CD8-positive, alpha-beta memory T cell (primary cell): ENCODE measurements at places on chromosomes 7 and 10.

GRCh38 chr7:103432712-103433111 is 13.3 kb downstream of the SLC26A5 start:
- DNase-seq: no peak

DNA sequence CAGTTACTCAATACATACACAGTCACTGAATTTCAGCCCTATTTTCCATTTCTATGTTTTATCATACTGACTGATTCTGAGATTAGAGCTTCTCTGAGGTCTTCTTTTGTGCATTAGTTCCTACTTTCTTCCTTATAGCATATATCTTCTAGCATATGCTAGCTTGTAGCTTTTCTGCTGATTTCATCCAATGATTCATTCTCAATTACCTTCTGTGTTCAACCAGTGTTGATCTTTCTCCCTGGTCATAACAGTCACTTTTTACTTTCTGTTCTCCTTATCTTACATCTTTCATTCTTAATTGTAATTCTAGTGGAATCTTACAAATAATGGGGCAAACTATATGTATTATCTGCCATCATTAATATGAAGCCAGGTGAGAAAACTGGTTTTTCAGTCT is 159.5 kb upstream of the HGF start:
- no peak for DNase-seq

GRCh38 chr7:158368449-158368848 is 219.2 kb downstream of the PTPRN2 start:
- no peak for DNase-seq

- DNase-seq: no peak
Observed at GRCh38 chr10:106996510-106996909, 168.0 kb downstream of the SORCS1 start.

- no peak for DNase-seq
Observed at GRCh38 chr7:105963038-105963667, at the start of gene CDHR3. TSS of gene CDHR3 (plus strand) at chr7:105963264. CDS start at chr7:105963319, 55 bp downstream.

DNA sequence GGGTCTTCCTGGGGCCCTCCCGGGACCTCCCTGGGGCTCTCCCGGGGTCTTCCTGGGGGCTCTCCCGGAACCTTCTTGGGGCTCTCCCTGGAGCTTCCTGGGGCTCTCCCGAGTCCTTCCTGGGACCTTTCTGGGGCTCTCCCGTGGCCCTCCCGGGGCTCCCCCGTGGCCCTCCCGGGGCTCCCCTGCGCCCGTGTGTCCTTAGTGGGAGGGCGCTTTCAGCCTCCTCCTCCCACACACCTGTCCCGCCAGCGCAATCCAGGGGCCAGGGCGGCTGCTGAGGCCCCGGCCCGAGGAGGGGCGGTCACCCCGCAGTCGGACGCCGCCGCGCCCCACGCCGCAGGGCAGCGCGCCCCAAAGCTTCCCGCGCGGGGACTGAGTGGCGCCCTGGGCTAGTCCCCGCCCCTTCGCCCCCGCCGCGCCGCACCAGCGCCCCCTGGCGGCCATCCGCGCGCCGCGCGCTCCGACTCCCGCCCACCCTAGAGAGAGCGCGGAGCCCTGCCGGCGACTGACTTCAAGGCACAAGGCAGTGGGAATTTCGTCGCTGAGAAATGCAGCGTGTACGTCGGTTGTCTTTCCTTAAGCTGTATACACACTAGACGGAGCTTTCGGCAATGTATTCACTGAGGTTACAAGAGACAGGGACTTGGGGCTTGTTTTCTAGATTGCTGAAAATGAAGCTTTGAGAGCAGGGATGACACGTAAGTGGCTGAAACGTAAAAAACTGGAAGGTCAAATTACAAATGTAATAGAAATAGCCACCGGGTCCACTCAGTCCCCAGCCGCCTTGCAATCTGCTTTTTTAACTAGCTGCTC is 47.1 kb downstream of the INSIG1 start:
- peak; percentile 75 for DNase-seq

GRCh38 chr7:116784647-116785046 is 77.7 kb upstream of the CAPZA2 start:
- DNase-seq: no peak

DNA sequence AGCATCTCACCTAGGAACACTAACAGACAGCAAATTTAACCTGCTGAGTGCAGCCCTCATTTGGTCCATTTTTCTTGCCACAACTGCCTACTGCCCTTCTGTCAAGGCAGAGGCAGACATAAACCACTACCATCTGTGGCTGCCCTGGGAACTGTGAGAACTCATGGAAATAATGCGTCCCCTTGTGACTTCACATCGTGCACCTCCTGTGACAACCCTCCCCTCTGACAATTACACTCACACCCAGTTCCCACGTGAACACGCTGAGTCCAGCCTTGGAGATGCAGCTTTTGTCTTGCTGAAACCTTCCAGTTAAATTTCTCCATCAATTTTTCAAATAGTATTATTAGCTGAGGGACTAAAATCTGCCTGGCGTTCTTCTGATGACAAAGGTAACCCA is 193.1 kb upstream of the KLF14 start:
- no peak for DNase-seq

GRCh38 chr7:122887198-122887597 is 938 bp upstream of the CADPS2 start:
- DNase-seq: no peak

DNA sequence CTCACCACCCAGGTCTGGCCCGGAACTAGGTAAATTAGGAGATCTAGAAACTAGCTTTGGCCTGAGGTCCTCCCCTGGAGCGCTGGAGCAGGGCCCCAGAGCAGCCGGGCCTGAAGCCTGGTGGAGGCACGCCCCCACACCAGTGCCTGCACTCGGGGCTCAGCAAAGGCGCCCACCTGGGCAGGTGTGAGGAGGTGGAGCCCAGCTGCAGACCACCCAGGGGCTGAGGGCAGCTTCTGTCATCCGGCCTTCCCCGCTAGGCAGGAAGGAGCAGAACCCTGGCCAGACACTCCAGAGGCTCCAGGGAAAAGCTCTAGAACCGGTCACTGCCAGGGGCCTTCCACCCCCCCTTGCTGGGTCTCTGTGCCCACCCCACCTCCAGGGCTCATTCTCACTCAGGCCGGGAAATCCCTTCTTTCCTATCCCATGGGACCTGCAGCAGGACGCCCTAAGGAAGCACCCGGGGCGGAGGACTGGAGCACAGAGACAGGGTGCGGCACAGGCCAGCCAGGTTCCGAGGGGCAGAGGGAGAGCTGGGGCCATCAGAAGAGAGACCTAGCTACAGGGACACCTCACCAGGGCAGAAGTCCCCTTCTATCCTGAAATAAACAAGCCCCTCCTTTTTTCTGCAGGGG is 161.2 kb downstream of the NRF1 start:
- no peak for DNase-seq

DNA sequence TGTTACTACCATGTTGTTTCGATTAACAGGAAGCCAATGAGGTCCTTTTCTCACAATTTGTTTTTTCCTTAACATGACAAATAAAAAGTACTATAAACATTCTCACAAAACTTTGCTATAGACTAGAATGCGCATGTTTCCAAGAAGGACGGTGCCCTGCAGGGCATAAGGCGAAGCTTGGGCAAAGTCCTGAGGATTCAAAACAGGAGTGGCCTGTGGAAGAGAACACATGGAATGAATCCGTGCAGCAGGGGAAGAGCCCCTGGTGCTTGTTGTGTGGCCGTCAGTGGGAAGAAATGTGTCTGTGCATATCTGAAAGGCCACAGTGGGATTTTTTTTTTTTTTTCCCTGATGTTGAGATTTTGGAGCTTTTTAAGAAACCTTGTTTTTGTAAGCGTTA is 67.6 kb downstream of the ITGA8 start:
- DNase-seq: no peak

GRCh38 chr10:125994601-125995000 is 98.2 kb downstream of the FANK1 start:
- no peak for DNase-seq

DNA sequence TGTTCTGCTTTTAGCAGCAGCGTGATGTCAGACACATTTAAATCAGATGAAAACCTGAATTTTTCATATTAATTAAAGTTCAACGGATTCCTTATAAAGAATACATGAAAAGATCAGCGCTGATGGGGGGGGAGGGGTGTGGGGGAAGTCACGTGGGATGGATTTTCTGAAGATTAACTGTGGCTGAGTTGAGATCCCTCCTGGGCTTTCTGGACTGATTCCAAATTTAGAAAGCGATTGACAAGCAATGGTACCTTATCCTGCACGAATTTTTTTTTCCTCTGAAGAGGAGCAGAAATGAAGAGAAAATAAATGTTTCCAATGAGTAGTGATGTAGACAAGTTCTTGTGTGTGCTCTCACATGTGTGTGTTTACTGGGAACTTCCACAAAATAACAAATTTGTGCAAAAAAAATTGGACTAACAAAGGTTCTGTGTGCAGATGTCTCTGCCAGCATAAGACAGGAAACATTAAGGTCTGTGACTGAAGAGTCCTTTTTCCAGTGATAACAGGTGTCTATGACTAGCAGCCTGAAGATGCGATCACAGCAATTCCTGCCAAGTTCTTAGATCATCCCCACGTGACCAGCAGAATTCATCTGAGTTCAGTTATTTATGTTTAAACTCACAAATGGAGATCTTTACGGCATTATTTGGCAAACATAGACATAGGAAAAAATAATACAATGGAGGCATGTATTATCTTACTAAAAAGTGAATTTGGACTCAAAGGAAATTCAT is 585.2 kb upstream of the CELF2 start:
- DNase-seq: no peak

- no peak for DNase-seq
Observed at GRCh38 chr7:71133232-71133622, 1.3 kb downstream of the GALNT17 start.

DNA sequence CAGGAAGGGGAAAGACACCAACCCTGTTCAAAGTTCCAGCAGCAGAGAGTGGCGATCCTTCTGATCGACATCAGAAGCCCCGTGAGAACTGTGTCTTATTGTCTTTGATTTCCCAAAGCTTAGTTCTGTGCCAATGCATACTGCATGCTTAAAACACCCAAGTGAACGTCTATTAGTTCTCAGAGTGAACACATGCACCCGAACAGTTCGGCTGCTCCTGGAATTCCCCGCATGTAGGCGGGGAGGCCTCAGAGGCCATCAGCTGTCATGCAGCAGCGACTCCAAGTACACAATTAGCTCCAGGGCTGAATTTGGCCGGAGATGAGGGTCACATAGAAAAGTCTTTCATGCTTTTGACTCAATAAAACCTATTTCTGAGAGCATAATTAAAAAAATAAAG is 276.9 kb downstream of the ZMYND11 start:
- no peak for DNase-seq

DNA sequence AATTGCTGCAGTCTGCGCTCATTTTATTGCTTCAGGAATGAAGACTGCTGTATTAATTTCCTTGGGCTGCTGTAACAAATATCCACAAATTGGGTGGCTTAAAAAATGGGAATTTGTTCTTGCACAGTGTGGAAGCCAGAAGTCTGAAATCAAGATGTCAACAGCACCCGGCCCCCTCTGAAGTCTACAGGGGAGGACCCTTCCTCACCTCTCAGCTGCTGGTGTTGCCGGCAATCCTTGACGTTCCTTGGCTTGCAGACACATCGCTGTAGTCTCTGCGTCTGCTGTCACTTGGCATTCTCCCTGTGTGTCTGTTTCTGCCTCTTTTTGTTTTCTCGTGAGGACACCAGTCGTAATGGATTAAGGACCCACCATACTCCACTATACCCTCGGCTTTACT is 166.2 kb downstream of the PTPN20 start:
- DNase-seq: no peak

DNA sequence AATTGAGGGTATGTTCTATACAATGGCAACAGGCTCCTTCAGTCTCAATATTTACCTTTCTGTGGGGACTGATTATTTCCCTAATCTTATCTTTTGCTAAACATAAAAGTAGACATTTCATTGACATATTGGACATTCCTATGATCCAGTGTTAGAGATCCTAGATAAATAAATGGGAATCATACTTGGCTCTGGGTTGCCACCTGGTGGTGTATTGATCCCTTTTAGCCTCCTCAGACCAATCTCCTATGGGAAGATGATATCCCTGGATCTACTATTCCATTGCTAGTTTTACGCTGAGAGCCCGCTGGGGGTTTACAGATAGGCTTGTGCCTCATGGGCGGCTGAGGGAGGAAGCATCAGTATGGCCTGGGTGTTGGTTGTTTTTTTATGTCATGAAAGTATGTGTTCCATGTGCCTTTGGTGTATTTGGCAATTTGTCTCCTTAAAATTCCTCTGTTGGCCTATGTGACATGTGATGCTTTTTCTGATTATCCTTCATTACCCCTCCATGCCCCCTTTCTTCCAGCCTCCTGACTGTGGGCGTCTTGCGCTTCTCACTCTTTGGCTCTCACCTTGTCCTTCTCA is 18.8 kb downstream of the CELF2 start:
- no peak for DNase-seq

DNA sequence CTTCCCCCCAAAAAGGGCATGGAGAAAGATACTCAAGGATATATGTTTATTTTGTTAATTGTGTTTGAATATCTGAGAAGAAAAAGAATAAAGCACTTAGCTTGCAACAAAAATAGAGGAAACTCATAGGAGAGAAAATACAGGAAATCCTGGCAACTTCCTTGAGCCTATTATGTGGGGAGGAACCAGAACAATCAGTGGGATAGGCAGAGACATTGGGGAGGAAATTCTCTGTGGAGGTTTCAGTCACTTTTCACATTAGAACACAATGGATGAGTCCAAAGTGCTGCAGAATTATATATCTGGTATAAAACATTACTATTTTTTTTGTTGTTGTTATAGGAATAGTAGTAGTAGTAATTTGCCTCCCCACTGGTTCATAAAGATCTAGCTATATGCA is 240.1 kb downstream of the THSD7A start:
- DNase-seq: no peak

DNA sequence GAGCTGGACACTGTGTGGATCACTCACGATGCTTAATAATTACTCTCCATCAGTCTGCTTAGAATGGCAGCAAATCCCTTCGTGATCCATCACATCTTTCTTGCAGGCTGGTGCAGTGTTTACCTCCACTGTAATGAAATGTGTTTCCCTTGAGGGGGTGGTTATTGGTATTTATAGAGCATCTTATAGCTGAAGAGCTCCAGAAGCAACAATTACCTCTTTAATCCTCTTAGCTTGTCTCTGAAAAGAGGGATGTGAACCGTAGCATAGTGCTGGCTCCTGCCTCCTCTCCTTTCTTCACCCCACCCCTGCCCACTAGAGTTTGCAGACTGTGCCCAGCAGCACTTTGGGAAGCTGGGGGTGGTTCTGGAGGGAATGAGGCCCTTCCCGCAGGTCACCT is 132.6 kb downstream of the CAMK1D start:
- DNase-seq: no peak

GRCh38 chr10:6525599-6526165 is 54.4 kb downstream of the PRKCQ start:
- DNase-seq: no peak
